ENCODE measurements at places on chromosomes 16 and 17. TPM values are rescaled to one million over a fixed set of nuclear protein-coding genes. Genes with fewer than 3 reads are reported as not detected.

The PRRT2 gene
- 6.0 TPM for total RNA-seq

The TERB1 gene
- total RNA-seq: not detected

The PIK3R6 gene
- total RNA-seq: not detected

The SRCIN1 gene
- under 0.01 TPM for total RNA-seq

The CLEC19A gene
- not detected for total RNA-seq

The SEC14L5 gene
- total RNA-seq: 2.0 TPM

The ARHGDIG gene
- total RNA-seq: 0.73 TPM

The SGCA gene
- total RNA-seq: 0.73 TPM

The LGALS9B gene
- not detected for total RNA-seq

The KRTAP3-2 gene
- total RNA-seq: not detected

The TM4SF5 gene
- not detected for total RNA-seq

The SPIRE2 gene
- total RNA-seq: 2.2 TPM

The AATF gene
- total RNA-seq: 31.6 TPM

The FOXN1 gene
- total RNA-seq: not detected

The BCAR1 gene
- 59.4 TPM for total RNA-seq

The DRC3 gene
- total RNA-seq: 0.83 TPM

The AXIN1 gene
- total RNA-seq: 29.3 TPM

The EXOC3L1 gene
- total RNA-seq: not detected

The TNRC6A gene
- 47.1 TPM for total RNA-seq

The MEFV gene
- total RNA-seq: 0.15 TPM

The GJC1 gene
- 10.4 TPM for total RNA-seq

The OTOP3 gene
- total RNA-seq: not detected

The PRMT7 gene
- 58.9 TPM for total RNA-seq

The PLA2G10 gene
- total RNA-seq: not detected

The C17orf113 gene
- total RNA-seq: 0.17 TPM
